RKO (cell line): ENCODE measurements at places on chromosomes 1 and 21.

- DNase-seq = no peak
Observed at GRCh38 chr1:43468414-43468813, 14.7 kb upstream of the HYI start.

DNA sequence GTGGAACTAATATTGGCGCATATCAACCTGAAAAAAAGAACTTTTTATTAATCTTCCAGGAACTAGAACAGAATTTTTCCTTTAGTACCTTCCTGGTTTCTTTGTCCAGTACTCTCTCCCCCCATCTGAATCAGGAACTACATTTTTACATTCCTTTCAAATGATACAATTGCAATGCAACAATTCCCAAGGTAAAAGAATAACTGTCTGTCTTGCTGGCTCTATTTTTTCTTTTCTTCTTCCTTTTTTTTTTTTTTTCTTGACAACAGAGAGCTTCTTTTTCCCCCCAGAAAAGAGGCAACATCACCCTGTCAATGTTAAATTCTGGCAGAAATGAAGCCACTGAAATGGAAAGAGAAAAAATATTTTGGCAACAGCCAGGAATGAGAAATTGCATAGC, 4.5 kb upstream of the CD101 start:
- no peak for DNase-seq

- DNase-seq = no peak
Observed at GRCh38 chr1:179029321-179029759, 3.6 kb downstream of the FAM20B start.

DNA sequence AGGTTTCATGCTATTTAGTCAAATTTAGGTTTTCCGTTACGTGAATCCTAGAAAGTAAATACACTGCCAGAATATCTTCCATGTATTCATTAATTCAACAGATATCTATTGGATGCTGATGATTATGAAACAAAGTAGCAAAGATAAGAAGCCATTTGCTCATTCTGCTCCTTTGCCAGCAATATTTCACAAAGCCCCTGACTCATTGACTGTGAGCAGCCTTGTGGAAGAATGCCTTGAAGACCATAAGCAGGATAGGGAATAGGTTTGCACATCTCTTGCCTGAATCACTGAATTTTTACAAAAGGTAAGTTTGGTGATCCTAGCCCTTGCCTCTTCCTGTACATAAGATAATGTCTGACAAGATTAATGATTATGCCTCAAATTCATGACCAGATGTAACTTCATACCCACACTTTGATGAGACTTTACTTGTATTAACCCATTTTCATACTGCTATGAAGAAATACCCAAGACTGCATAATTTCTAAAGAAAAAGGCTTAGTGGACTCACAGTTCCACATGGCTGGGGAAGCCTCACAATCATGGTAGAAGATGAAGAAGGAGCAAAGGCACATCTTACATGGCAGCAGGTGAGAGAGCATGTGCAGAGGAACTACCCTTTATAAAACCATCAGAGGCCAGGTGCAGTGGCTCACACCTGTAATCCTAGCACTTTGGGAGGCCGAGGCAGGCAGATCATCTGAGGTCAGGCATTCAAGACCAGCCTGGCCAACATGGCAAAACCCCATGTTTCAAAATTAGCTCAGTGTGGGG, 1.6 kb upstream of the PIGK start:
- peak; percentile 48 for DNase-seq

DNA sequence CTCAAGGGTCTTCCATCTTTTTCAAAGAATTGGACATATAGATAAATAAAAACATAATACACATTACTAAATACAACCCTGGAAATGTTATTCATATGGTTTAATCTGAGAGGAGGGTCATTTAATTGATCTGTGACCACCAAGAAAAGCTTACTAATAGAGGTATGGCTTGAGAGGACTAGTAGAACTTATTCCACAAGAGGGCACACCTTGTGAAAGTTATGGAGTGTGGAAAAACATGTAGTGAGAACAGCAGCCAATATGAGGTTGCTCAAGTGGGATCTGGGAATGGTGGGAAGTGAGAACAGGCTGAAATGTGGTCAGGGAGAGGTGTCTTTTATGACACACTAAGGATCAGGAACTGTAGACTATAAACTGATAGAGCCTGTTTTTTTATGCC, 973.5 kb upstream of the B3GALT2 start:
- peak; percentile 4 for DNase-seq

DNA sequence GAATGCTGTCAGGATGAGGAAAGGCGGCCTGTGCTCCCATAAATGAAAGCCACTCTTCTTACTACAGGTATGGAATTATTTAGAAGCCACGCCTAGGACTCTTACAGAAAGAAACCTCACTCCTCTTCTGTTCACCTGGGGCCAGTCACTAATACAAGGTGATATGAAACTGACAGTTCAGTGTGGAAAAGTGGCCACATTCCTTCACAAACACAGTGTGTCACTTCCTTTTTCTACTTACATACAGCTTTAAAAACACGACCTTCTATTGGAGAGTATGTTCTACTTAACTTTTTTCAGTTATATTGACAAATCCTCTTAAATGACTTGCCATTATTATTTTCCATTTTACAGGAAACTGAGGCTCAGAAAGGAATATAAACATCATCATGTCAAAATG, 163.1 kb downstream of the PCNX2 start:
- DNase-seq = no peak

- DNase-seq = no peak
Observed at GRCh38 chr1:37017720-37018119, 16.6 kb downstream of the GRIK3 start.

DNA sequence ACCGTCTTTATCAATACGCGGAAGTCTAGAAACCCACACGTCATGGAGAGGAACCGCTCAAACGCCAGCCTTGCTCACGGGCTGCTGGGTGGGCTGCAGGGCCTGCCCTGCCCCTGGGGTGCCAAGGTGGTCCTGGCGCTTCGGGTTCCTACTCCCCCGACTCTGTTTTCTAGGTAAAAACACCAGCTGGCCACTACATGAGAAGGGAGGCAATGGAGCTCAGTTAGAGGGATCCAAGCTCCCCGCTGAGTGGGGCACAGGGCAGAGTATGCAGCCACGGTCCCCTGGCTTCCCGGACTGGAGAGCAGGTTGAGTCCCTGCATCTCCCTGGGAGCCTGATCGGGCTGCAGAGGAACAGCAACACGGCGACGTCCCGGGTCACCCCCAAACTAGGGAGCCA, 41.2 kb upstream of the RIPK4 start:
- no peak for DNase-seq

- DNase-seq = peak; percentile 42
Observed at GRCh38 chr1:160030657-160031364, 979 bp downstream of the PIGM start.

GRCh38 chr21:42411197-42411869, 7.6 kb downstream of the UBASH3A start:
- no peak for DNase-seq

- no peak for DNase-seq
Observed at GRCh38 chr1:9149151-9149550, 20.2 kb upstream of the GPR157 start.

DNA sequence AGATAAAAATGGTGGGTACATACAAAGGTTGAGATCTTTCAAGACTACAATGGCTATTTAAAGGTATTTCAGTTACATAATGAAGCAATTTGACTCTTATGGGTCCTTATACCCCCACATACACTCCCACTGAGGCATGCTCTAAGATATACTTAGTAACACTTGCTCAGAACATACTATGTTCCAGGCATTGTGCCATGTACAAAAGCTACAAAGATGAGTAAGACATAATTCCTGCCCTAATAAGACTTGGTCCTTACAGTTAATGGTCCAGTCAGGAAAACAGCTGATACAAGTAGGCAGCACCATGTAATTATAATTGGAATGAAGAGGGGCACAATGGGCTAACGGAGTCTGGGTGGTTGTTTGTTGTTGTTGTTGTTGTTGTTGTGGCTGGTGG, 166.7 kb upstream of the BEND5 start:
- DNase-seq = no peak

GRCh38 chr1:107794571-107794970, 170.4 kb downstream of the VAV3 start:
- no peak for DNase-seq

DNA sequence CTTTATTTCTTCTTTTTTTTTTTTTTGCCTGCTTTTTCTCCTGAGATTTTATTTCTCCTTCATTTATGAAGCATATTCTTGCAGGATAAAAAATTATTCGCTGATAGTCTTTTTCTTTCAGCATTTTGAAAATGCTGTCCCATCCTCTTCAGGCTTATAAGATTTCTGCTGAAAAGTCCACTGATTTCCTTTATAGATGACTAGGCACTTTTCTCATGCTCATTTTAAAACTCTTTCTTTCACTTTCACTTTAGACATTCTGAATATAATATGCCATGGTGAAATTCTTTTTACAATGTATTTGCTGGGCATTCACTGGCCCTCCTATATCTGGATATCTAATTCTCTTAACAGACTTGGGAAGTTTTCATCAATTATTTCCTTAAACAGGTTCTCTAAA, 25.5 kb upstream of the GTF2B start:
- DNase-seq = no peak

- DNase-seq = no peak
Observed at GRCh38 chr1:231508941-231509340, 19.5 kb upstream of the TSNAX start.

GRCh38 chr21:19197950-19198349, 794.4 kb upstream of the TMPRSS15 start:
- DNase-seq = no peak

DNA sequence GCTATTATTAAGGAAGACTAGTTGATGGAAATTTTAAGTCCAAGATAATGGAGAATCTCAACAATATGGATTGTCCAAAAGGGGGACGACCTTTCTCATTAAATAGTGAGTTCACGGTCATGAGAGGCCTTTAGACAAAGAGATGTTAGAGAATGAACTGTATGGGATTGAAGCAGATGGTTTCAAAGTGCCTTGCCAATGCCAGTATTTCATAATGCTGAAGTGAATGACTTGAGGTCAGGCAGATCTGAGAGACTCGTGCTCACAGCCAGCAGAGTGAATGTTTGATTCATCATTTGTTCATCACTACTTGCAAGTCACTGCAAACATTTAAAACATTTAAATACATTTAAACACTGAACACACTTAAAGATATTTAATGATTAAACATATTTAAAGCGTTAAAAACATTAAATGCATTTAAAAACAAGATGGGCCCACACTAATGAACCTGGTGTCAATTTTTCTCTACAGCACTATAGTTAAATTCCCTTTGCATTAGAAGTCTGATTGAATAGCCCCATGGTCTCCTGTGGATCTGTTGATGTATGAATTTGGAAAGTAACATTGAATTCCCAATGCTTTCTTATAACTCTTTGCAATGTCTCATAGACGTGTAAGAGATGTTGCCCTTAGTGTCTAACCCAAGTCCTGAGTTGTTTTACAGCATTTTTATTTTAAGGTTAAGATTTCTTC, 80.7 kb downstream of the TGFB2 start:
- no peak for DNase-seq

- no peak for DNase-seq
Observed at GRCh38 chr1:218659911-218660677, 315.0 kb downstream of the TGFB2 start.
